ENCODE measurements at places on chromosomes 7 and 10.

GRCh38 chr7:2038931-2039728, 193.6 kb downstream of the MAD1L1 start:
- no peak for DNase-seq

GRCh38 chr10:107546284-107546683, 381.8 kb upstream of the SORCS1 start:
- no peak for DNase-seq

GRCh38 chr10:102457591-102458150, 6.3 kb upstream of the C10orf95 start:
- no peak for DNase-seq

GRCh38 chr10:125494651-125495239, 188.2 kb downstream of the TEX36 start:
- DNase-seq = no peak

- no peak for DNase-seq
Measured at GRCh38 chr10:36469585-36469984, 655.8 kb upstream of the ANKRD30A start.

- no peak for DNase-seq
Measured at GRCh38 chr10:31706464-31707092, 222.1 kb downstream of the ARHGAP12 start.
